ENCODE measurements at places on chromosomes 7 and 10.

- DNase-seq: no peak
Observed at GRCh38 chr7:134932707-134933370, 53.5 kb upstream of the AGBL3 start.

DNA sequence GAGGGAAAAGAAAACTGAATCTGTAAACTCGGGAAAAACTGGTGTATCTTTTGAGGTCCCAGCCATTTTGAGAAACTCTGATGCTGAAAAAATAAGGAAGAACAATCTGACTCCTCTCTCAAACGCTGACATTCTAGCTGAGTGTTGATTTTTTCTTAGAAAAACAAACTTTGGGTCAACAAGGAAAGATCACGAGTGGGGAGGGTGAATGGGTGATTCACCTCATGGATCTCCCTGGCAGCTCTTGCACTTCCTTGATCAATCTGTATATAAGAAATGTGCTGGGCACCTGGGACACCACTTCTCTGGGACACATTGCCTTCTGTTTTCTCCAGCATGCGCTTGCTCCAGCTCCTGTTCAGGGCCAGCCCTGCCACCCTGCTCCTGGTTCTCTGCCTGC, at the start of gene PIP:
PIP (plus strand) TSS at position 297 of the 400 bp plus-strand sequence; CDS start at position 337, 40 bp downstream.
- DNase-seq: no peak

- no peak for DNase-seq
Observed at GRCh38 chr10:60662917-60663614, 115.2 kb upstream of the CDK1 start.

GRCh38 chr7:80770675-80771081, 132.2 kb downstream of the CD36 start:
- no peak for DNase-seq

GRCh38 chr7:7795203-7795602, 76.8 kb upstream of the RPA3 start:
- DNase-seq: no peak

GRCh38 chr10:68564712-68565111, 4.6 kb downstream of the TET1 start:
- no peak for DNase-seq

- no peak for DNase-seq
Observed at GRCh38 chr10:66505003-66505657, 420.7 kb upstream of the LRRTM3 start.

DNA sequence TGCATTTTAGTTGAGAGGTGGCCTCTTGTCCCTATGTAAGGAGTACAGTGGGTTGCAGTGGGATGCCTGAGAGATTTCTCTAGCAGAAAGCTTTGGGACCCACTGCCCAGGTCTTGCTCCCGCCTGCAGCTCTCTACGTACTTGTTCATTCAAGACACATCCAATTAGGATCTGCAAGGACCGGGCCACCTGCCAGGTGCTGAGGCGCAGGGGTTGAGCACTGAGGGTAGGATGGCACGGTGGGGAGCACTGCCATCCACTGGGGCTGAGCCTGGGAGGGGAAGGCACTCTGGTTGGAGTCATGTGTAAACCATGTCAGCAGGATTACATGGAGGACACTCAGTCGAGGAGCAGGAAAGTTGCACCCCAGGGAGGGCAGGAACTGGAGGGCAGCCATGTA, 191.1 kb upstream of the GRB10 start:
- DNase-seq: no peak

DNA sequence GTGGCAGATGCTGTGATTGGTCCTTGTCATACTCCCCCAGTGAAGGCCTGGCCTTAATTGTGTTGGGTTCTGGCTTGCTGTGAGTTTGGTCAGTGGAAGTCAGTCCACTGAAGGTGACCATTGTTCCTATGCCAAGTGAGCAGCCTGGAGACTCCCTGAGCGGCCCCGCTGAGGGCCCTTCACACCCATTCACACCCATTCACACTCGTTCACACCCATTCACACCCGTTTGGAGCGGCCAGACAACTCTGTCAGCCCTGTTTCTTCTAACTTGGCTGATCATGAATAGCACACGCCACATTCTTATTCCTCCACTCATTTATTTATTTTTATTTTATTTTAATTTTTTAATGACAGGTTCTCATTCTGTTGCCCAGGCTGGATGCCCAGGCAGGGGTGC, 61.5 kb downstream of the C10orf120 start:
- peak; percentile 42 for DNase-seq

DNA sequence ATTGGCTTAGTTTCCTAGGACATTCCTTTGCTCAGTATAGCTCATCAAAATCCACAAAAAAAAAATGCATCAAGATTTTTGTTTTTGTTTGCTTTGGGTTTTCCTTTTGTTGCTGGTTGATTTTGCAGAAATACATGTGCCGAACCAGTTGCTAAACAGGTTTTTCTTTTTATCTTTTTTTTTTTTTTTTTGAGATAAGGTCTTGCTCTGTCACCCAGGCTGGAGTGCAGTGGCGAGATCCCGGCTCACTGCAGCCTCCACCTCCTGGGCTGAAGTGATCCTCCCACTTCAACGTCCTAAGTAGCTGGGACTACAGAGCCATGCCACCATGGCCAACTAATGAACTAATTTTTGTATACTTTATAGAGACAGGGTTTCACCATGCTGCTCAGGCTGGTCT, 8.3 kb downstream of the CSTF2T start:
- DNase-seq: no peak

- DNase-seq: no peak
Observed at GRCh38 chr10:18211862-18212261, 71.6 kb downstream of the CACNB2 start.

GRCh38 chr10:110378006-110378405, 73.3 kb upstream of the SMNDC1 start:
- DNase-seq: peak; percentile 21

- no peak for DNase-seq
Observed at GRCh38 chr7:6398943-6399342, 48.8 kb downstream of the DAGLB start.
